ENCODE measurements at places on chromosomes 12 and 14. TPM values are rescaled to one million over a fixed set of nuclear protein-coding genes. Genes with fewer than 3 reads are reported as not detected.

Gene PAPLN
- total RNA-seq: 2.9 TPM

Gene BMP4
- 24.8 TPM for total RNA-seq

Gene GUCY2C
- total RNA-seq: not detected

Gene HHIPL1
- total RNA-seq: not detected

Gene ANO2
- total RNA-seq: 1.7 TPM

Gene POTEG
- total RNA-seq: not detected

Gene PARPBP
- 13.3 TPM for total RNA-seq

Gene GLS2
- 10.5 TPM for total RNA-seq

DNA sequence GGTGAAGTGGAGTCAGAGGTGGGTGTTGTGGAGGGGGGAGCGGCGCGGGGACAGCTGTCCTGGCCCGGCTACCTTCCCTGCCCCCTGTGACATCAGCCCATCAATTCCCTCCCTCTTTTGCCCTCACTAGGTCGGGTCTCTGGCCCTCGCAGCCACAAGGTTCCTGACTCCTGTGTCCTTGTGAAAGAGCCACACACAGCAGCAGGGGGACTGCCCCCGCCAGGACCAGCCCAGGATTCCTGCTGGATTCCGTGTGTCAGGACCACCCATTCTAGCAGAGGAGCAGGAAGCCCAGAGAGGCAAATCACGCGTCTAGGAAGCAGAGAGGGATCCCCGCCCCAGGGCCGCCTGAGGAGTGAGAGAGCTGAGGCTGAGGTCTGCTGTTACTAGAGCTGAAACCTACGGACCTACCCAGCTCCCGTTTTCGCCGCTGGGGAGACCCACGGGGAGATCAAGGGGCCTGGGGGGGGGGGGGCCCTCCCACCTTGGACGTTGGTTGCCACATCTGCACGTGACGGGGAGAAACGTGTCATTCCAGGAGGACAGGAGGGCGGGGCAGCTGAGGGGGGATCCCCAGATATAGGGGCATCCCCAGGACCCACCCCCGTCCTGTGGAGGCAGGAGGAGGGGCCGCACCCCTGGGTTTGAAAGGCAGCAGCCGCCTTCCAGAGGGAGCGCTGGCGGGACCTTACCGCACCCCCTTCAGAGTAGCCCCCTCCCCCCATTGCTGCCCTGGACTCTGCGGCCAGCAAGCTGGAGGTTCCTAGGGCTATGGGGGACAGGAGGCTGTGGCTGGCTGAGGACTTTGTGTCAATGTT is 12.5 kb upstream of the INF2 start:
- DNase-seq: no peak

- no peak for DNase-seq
Measured at GRCh38 chr12:21644516-21644915, 13.1 kb downstream of the LDHB start.

GRCh38 chr12:99505805-99506204 is 141.7 kb upstream of the GARIN6 start:
- DNase-seq: no peak

DNA sequence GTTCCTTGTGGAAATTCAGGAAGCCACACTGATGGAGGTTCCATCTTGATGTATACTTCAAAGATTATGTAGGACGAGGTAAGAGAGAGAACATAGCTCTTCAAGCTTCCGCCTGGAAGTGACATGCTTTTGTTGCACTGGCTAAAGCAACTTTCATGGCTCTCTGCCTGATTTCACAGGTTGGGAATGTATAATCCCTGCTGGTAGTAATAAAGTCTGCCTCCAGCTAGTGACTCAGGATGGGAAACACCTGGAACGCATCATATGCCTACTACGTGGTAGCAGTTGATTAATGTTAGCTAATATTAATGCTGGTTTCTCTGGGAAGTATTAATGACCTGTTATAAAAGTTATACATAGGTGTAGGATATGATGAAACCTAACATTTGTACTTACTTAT is 71.1 kb downstream of the PELI2 start:
- no peak for DNase-seq

DNA sequence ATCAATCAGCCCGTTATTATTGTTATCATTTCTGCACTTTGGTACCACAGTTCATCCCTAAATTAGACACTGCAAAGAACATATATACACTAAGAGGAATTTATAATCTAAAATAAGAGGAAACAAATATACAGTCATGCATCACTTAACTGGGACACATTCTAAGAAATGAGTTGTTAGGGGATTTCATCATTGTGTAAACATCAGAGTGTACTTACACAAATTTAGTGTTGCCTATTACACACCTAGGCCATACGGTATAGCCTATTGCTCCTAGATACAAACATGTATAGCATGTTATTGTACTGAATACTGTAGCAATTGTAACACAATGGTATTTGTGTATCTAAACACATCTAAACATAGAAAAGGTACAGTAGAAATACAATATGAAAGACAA is 190.5 kb downstream of the BMP4 start:
- DNase-seq: no peak

GRCh38 chr14:35881280-35881679 is 55.1 kb downstream of the BRMS1L start:
- DNase-seq: no peak

DNA sequence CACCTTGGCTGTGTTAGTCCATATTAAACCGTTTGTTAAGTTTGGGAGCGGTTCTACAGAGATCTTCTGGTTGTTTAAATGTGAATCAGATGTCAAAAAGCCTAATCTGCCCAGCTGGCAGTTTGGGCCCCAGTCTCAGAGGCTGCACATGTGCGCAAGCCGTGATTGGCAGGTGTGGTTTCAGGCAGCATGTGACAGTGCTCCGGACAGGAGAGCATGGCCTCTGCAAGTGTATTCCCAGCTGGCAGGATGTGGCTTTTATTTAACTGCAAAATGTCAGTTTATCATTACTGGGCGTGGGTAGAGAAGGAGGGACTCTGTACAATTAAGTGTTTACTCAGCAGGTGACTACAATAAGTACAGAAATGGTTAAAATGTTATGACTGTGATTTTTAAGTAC is 77.5 kb downstream of the PELI2 start:
- DNase-seq: no peak

DNA sequence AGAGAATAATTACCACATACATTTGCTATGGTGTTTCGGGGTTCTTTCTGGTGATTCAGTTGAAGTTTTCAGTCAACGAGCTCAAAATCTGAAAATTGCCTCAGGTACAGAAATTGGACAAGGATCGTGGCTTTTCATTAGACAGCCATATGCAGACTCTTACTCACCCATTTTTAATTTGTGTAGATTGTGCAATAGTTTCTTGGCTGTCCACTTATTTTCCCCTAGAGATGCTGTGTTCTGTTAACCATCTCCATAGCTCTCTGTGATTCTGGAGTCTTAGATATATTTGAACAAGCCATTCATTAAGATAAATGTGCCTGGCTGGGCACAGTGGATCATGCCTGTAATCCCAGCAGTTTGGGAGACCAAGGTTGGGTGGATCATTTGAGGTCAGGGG is 497.1 kb upstream of the RPL10L start:
- DNase-seq: no peak

GRCh38 chr12:115259968-115260747 is 576.2 kb upstream of the TBX3 start:
- no peak for DNase-seq

GRCh38 chr12:53213348-53213747 is 6.3 kb upstream of the ITGB7 start:
- DNase-seq: no peak

DNA sequence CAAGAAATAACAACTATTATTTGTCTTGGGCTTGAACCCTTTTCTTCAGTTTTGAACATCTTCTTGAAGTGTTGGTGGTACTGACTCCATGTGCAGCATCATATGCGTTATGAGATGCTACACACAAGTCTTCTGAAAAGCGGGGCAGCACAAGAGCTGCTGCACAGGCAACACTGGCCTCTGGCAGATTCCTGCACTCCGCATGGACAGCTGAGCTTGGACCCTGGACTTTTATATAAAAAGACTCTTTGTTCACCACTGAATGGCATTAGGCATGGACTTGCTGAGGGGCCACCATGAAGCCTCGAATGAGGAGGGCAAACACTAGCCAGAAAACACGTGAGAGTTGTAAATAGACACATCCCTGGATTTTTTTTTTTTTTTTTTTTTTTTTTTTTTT is 210.8 kb upstream of the NPAS3 start:
- no peak for DNase-seq

DNA sequence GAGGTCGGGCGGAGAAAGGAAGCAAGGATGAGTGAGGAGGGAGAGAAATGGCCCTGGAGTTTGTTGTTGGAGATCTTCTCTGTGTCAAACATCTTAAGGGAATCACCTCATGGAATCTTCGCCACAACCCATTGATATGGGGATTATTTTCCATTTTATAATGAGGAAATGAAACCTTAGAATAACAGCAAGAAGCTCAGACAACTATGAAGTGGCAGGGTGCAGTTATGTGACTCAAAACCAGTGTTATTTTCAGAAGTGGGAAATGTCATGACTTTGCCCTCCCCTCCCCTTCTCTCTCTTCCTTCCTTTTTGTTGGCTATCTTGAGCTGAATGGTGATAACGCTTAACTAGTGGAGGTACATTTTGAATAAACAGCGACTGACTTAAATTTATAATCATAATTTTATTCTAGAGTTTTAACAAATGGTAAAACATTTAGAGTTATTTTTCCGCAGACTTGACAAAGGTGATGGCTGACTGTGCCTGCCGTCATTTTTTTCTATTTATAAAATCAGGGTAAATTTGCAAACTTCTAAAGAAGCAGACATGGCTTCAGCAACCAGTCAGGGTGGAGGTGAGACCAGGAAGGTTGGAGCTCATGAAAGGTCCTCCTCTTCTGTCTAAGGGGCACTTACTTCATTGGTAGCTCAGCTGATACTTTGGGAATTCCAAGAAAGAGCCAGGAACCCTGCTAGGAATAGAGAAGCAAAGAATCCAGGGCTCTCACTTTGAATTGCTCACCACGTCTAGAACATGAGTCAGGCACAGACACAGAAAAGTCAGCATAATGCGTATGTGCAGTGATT is 232.4 kb downstream of the RGS6 start:
- DNase-seq: no peak

DNA sequence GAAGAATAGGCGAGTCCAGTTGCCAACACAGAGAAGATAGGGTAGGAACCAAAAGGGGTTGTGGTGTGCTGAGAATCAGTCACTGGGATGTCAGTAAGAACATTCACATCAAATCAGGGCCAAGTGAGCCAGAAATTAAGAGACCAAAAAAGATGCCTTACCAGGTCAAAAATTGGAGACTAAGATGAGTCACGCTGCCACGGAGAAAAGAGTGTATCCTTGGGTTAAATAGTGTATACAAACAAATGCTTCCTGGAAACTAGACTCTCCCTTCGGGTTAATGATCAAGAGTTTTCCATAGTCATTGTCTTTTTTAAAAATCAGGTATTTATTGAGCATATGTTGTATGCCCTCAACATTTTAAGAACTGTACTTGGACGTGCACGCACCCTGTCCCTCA is 45.2 kb upstream of the BAZ1A start:
- no peak for DNase-seq

DNA sequence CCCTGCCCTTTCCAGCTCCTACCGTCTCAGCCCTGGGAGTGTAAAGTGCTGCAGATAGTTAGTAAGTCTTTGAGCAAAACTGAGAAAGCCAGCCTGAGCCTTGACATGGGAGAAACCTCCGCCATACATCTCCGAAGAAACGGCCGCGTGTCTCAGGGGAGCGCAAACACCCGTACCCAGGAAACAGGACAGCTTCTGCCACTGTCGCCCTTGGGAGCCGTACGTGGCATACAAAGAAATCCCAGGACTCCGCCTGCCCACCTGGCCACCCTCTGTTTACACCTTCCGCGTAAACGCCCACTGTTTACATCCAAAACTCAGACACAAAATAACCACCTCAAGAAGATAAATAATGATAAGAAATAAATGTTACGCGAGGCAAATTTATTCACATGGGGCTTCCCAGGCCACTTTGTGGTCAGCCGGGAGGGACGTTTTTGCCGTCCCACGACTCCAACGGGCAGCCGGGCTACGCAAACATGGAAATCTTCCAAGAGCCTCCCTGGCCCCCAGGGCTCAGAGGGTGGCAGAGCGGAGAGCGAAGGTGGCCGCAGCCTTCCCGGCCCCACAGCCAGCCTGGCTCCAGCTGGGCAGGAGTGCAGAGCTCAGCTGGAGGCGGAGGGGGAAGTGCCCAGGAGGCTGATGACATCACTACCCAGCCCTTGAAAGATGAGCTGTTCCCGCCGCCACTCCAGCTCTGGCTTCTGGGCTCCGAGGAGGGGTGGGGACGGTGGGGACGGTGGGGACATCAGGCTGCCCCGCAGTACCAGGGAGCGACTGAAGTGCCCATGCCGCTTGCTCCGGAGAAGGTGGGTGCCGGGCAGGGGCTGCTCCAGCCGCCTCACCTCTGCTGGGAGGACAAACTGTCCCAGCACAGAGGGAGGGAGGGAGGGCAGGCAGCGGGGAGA is at the start of gene BDKRB2:
Gene BDKRB2 (plus strand): TSS at position 689 of the 908 bp plus-strand sequence. CDS start 32,269 bp downstream, outside the sequence.
- no peak for DNase-seq

GRCh38 chr14:20631023-20631879 is 10.2 kb downstream of the OR6S1 start:
- no peak for DNase-seq

GRCh38 chr12:27237790-27238771 is 6.0 kb upstream of the STK38L start:
- no peak for DNase-seq

GRCh38 chr14:67137744-67138371 is 51.4 kb upstream of the GARIN2 start:
- no peak for DNase-seq

- no peak for DNase-seq
Measured at GRCh38 chr14:90293766-90294730, 37.7 kb downstream of the NRDE2 start.

- no peak for DNase-seq
Measured at GRCh38 chr14:67004521-67004920, 184.7 kb upstream of the GARIN2 start.

DNA sequence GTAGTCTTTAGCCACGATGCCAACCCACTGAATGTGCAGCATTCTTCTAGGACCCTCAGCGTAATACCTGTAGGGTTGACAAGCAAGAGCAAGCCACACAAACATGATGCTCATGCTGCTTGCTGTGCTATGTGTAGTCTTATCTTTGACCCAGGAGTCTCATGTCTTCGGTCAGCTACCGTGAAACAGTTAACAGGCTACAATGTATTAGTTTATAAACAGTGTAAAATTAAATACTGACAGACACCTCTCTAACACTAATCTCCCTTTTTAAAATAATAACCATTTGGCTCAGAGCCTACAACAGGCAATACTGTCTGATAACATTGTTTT is 1.9 kb downstream of the EAPP start:
- DNase-seq: no peak

DNA sequence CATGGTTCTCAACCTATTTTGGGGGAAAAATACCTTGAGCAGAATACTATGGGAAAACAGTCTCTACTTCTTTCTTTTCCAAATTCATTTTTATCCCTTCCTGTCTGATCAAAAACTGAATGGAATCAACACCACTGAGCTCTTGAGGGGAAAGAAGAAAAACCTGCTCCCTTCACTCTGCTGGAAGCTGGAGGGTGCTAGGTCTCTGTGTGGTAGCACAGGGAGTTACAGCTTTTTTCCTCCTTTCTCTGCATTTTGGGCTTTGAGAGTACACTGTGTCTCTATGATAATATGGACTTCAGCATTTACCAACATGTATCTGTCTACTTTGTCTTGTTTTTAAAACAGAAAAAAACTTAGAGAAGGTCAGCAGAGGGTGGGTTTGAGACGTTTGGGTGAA is 417.2 kb upstream of the SYT1 start:
- DNase-seq: no peak

- DNase-seq: no peak
Measured at GRCh38 chr12:124350491-124350890, 55.6 kb downstream of the RFLNA start.

- no peak for DNase-seq
Measured at GRCh38 chr14:61652526-61653262, 42.6 kb upstream of the HIF1A start.

- no peak for DNase-seq
Measured at GRCh38 chr12:106974511-106974910, 12.4 kb downstream of the MTERF2 start.

GRCh38 chr12:51238037-51238509 is 553 bp upstream of the DAZAP2 start:
- no peak for DNase-seq

Measured in esophagus squamous epithelium (tissue), 5 donors.